Retina (tissue), 1 donor: ENCODE measurements at places on chromosomes 6 and 20.

DNA sequence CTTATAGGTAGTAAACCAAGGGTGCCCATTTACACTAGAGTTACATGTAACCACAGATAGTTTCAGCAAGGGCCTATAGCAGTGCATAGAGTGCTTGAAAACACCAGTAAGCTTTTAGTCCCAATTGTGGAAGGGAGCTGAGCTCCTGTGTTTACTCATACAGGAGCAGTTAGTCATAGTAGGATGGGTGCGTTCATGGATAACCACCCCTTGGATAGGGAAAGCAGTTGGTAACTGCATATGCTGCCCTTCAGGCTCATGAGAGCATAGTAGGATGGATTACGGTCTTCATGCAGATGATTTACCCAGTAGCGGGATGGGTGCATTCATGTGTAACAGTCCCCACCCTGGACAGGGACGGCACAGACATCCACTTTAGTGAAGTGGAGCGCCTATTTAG, 45.1 kb downstream of the OR2B6 start:
- DNase-seq = no peak

DNA sequence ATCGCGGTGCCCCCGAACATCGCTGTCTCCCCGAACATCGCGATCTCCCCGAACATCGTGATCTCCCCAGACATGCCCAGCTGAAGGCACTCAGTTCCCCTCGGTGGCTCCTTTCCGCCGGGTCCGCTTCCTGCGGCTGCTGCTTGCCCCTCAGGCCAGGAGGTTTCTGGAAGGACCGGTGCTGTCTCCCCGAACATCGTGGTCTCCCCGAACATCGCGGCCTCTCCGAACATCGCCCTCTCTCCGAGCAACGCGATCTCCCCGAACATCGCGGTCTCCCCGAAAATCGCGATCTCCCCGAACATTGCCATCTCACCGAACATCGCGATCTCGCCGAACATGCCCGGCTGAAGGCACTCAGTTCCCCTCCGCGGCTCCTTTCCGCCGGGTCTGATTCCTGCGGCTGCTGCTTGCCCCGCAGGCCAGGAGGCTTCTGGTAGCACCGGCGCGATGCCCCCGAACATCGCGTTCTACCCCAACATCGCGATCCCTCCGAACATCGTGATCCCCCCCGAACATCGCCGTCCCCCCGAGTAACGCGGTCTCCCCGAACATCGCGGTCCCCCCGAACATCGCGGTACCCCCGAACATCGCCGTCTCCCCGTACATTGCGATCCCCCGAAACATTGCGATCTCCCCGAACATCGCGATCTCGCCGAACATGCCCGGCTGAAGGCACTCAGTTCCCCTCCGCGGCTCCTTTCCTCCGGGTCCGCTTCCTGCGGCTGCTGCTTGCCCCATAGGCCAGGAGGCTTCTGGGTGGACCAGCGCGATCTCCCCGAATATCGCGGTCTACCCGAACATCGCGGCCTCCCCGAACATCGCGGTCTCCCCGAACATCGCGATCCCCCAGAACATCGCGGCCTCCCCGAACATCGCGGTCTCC, 808 bp downstream of the ULBP1 start:
- peak; percentile 84 for DNase-seq

GRCh38 chr6:46628498-46628897, 24.1 kb downstream of the CYP39A1 start:
- no peak for DNase-seq

DNA sequence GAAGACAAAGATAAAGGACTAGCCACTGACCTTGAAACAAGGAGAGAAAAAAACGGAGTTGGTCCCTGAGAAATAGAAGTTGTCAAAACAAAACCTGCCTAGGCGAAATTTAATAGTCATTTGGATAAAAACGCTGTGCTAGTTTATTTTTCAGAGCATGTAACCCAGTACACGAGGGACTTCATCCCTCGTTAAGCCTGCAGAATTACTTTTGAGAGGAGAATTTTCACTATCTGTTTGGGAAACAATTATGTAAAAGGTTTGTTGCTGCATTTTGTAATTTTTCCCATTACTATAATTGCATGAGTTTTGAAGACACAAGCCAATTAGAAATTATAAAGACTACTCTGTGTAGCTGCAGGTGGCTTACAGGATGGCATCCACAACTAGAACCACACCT, 71.6 kb upstream of the MAP3K7 start:
- DNase-seq = no peak

- DNase-seq = no peak
Measured at GRCh38 chr6:18186033-18186432, 30.8 kb downstream of the KDM1B start.

- DNase-seq = no peak
Measured at GRCh38 chr20:38260025-38260377, 534 bp downstream of the KIAA1755 start.

DNA sequence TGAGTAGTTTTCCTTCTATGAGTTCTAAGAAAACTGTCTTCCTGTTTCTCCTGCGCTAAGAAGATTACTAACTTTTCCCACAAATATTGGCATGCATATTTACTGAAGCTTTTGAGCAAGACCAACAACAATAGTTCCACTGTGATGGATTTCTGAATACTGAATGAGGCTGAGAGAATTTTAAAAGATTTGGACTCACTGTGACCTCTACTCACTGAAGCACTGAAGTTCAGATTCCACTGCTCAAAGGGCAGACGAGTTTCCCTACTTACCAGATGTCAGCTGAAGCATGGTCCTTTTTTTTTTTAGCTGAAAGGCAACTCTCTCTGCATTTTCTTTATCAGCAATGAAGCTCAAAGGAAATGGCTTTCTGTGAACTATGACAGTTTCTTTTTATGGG, 718.5 kb downstream of the RFPL4B start:
- peak; percentile 20 for DNase-seq

DNA sequence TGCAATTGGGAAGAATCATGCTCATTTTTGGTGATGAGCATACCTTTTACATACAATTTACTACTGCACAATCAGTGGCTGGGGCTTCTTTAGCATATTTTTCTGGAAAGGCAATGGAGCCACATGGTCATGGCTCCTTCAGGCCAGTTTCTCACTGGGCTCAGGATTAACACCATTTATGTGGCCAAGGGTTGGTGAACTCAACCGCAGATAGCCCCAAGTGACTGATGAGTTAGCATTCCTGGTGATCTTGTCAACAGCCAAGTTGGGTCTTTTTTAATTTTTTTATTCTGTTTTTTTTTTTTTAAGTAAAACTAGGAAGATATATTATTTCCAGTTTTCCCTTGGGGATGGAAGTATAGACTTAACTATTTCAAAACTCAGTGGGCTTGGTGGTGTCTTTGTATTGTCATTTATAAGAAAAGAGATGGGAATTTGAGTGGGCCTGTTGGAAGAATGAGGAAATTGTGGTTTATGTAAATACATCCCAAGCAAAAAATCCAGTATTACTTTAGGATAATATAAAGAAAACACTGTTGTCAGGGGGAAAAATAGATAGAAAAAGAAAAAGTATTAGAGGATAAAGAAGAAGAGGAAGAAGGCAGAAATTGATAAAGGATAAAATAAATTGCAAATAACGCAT, 397.4 kb downstream of the MAFB start:
- no peak for DNase-seq

DNA sequence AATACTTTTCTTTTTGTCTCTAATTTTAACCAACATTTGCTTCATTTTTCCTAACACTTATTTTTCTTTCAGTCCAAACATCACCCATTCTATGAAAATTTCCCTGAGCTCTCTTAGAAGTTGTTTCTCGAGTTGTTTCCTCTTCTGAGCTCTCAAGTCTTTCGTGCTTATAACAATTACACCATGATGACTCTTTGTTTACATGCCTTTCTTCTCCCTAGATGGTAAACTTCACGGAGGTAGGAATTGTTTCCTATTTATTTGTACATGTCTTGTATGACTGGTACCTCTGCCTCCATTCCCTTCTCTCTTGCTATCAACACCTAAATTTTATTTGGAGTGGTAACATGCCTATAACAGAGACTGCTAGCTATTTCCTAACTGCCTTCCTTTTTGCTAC, 6.4 kb downstream of the BLOC1S5 start:
- no peak for DNase-seq

DNA sequence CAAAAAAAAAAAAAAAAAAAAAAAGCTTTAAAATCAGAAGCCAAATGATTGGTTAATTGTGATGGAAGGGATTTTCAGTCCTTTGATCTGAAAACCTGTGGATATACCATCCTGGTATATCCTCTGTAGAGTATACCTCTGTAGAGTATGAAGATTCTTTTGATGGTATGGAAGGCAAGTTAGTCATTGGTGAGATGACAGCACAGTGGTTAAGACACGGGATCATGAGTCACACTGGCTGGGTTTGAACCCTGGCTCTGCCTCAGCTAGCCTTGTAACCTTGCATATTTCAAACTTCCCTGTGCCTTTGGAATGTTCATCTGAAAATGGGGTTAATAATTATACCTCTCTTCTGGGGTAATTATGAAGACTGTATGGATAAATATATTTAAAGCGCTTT, 179.3 kb downstream of the CARMIL1 start:
- no peak for DNase-seq

DNA sequence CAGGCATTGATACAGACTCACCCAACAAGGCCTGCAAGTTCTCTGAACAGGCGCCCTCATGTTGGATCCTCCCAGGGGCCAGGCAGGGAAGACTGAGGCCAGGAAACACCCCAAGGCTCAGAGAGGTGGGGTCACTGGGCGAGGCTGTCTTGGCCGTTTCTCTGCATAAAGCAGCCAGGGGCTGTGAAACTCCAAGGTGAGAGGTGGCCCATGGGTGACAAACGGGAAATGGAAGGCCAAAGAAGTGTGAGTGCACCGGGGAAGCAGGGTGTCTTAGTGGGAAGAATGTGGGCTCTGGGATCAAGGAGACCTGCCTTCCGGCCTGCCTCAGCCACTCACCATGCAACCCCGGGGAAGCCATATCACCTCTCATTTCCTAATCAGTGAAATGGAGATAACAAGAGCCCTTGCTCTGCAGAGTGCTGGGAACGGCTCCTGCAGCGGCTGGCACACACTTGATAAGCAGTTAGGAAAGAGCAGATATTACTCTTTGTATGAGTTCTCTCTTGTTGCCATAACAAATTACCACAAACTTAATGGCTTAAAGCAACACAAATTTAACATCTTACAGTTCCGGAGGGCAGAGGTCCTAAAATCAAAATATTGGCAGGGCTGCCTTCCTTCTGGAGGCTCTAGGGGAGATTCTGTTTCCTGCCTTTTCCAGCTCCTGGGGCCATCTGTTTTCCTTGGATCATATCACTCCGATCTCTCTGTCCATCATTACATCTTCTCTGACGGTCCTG, 168.6 kb downstream of the NFATC2 start:
- no peak for DNase-seq

DNA sequence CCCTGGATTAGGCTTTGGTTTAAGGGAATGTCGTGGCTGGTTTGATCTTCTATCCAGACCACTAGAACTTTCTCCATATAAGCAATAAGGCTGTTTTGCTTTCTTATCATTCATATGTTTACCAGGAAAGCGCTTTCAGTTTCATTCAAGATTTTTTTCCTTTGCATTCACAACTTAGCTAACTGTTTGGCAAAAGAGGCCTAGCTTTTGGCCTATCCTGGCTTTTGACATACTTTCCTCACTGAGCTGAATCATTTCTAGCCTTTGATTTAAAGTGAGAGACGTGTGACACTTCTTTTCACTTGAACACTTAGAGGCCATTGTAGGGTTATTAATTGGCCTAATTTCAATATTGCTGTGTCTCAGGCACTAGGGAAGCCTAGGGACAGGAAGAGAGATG, 1.7 kb upstream of the FAM50B start:
- DNase-seq = no peak

GRCh38 chr6:117955684-117956256, 48.7 kb downstream of the SLC35F1 start:
- DNase-seq = no peak

DNA sequence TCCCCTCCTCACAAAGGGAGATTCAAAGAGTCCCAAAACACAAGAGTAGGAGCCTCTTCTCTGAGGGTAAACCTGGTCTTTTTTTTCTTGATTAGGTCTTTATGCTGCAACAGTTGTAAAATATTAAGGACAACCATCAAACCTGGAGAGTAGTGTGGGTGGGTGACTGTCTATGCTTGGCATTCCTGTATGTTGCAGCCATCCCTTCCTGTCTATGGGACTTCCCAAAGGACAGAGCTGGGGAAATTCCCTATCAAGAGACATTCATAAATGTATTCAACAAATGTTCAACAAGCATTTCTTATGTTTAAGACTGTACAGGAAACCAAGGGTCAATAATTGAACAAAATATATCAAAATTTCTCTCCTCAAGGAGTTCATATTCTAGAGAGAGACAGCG, 5.5 kb downstream of the BTN2A2 start:
- DNase-seq = no peak

GRCh38 chr6:128107682-128108081, 206.8 kb upstream of the THEMIS start:
- DNase-seq = no peak

DNA sequence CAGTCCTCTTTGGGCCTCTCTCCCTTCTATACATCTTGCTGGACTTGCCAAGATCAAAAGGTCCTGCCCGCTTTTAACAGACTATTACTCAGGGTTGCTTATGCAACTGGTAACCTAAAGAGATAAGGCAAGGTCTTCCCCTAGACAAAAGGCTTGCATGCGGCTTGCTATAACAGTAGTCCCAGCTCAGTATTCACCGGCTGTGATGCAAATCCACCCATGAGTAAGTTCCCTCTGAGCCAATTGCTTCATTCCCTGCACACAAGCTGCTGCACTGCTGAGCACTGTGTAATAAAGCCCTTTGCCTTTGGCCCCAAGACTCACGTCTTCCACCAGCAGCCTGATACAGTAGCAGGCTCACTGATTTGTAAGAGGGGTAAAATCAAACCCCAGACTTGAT, 363.8 kb downstream of the PRKN start:
- DNase-seq = no peak

GRCh38 chr6:137214931-137215330, 4.3 kb downstream of the IFNGR1 start:
- no peak for DNase-seq

GRCh38 chr6:149752600-149753373, 3.2 kb downstream of the PCMT1 start:
- no peak for DNase-seq

- no peak for DNase-seq
Measured at GRCh38 chr6:121453191-121453590, 17.7 kb downstream of the GJA1 start.

GRCh38 chr20:31863296-31864085, 6.8 kb downstream of the DUSP15 start:
- no peak for DNase-seq

DNA sequence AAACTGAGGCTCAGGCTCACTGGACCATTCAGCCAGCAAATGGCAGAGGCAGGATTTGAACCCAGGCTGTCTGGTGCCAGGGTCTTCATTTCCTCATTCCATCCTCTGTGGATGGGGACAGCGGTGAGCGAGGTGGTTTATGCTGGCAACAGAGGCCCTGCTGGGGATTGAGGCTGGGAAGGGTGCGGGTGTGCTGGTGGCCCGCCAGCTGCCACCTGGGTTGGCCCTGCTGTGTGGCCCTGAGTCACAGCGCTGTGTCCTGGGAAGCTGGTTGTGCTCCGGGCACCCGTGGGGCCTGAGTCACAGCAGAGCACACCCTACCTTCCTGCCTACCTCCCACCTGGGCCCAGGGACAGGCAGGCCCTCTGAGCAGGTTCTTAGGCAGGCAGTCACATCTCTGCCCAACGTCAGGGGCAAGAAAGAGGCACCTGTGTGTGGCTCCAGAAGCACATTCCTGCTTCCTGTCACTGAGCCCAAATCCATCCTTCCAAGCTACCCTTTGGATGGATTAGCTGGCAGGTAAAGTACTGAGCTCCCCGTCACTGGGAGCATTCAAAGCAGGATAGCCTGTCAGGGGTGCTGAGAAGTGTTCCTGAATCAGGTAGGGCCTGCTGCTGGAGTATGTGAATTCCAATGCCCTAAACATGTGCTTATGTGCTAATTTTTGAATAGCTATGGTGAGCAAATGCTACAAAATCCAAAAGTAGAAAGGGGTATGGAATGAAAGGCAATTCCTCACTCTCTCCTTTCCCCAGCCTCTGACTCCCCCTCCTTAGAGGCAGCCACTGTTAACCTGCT, 53.9 kb downstream of the CEBPB start:
- DNase-seq = no peak
